ENCODE measurements at places on chromosomes 2 and 18. TPM values are rescaled to one million over a fixed set of nuclear protein-coding genes. Genes with fewer than 3 reads are reported as not detected.

GRCh38 chr2:121653035-121653434 is 3.8 kb upstream of the CLASP1 start:
- DNase-seq: no peak

- no peak for DNase-seq
These were observed 197.8 kb upstream of the MYT1L start for GRCh38 chr2:2528846-2529245.

GRCh38 chr2:178114462-178114861 is 2.2 kb downstream of the RBM45 start:
- no peak for DNase-seq

The TTC21B gene
- 15.8 TPM for total RNA-seq

Measured in myocyte (in vitro differentiated cells).